ENCODE measurements at places on chromosomes 4 and X. TPM values are rescaled to one million over a fixed set of nuclear protein-coding genes. Genes with fewer than 3 reads are reported as not detected.

GRCh38 chr4:150006197-150006596 lies 72.0 kb upstream of the DCLK2 start:
- no peak for DNase-seq
- no peaks in the 10 kb centered on the region for H3K4me1 ChIP-seq
- H3K4me3 ChIP-seq, result no peak overlapping the region
- no peaks in the 10 kb centered on the region for H3K36me3 ChIP-seq
- H3K27ac ChIP-seq, result no peak overlapping the region

DNA sequence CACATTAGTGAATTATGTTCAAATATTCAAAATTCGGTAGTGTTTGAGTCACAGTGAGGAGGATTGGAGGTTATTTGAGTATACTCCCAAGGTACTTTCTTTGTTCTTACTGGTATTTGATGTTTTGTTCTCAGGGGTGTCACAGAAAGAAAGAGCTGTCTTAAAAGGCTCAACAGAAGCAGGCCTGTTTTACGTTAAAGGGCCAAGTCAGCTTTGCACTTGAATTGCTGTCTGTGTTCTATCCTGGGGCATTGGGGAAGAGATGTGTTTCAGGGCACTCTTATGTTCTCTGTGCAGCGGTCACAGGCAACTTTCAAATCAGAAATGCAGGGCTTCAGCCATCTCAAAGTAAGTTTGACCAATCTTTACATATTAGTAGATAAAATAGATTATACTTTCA lies 1113.1 kb upstream of the LCORL start:
- H3K36me3 ChIP-seq, result no peaks in the 10 kb centered on the region
- no peak overlapping the region for H3K4me3 ChIP-seq

GRCh38 chr4:10007436-10007740 lies 13.9 kb downstream of the SLC2A9 start:
- H3K4me1 ChIP-seq, result no peaks in the 10 kb centered on the region
- no peaks in the 10 kb centered on the region for H3K36me3 ChIP-seq
- DNase-seq, result no peak

DNA sequence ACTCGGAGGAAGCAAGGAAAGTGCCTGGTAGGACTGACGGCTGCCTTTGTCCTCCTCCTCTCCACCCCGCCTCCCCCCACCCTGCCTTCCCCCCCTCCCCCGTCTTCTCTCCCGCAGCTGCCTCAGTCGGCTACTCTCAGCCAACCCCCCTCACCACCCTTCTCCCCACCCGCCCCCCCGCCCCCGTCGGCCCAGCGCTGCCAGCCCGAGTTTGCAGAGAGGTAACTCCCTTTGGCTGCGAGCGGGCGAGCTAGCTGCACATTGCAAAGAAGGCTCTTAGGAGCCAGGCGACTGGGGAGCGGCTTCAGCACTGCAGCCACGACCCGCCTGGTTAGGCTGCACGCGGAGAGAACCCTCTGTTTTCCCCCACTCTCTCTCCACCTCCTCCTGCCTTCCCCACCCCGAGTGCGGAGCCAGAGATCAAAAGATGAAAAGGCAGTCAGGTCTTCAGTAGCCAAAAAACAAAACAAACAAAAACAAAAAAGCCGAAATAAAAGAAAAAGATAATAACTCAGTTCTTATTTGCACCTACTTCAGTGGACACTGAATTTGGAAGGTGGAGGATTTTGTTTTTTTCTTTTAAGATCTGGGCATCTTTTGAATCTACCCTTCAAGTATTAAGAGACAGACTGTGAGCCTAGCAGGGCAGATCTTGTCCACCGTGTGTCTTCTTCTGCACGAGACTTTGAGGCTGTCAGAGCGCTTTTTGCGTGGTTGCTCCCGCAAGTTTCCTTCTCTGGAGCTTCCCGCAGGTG lies 637 bp downstream of the AR start:
- H3K27ac ChIP-seq, result no peak overlapping the region
- DNase-seq, result peak; percentile 19
- peak overlapping the region; percentile 68 for H3K4me3 ChIP-seq
- no peaks in the 10 kb centered on the region for H3K36me3 ChIP-seq
- no peaks in the 10 kb centered on the region for H3K27me3 ChIP-seq
- H3K4me1 ChIP-seq, result no peaks in the 10 kb centered on the region

DNA sequence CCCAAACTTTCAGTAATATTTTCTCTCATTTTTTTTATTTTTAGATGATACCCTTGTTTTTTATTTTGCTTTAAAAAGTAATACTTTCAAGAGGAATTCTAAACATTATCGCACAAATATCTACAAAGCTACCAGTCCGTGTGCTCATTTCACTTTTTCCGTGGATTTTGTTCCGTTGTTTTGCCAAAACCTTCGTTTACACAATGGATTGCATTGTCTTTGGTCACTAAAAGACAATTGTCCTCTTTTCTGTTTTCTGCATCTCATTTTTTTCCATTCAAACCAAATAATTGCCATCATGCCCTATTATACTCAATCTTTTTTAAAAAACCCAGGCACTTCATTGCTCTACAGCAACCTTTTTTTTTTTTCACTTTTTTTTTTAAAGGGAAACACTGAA lies 214.9 kb downstream of the CXXC4 start:
- no peak for DNase-seq
- no peak overlapping the region for H3K27ac ChIP-seq
- H3K36me3 ChIP-seq, result no peaks in the 10 kb centered on the region
- H3K4me1 ChIP-seq, result no peaks in the 10 kb centered on the region
- H3K4me3 ChIP-seq, result no peak overlapping the region

HAND2 gene
- total RNA-seq, result under 0.01 TPM

CD40LG gene
- total RNA-seq, result not detected

EDA gene
- 0.26 TPM for total RNA-seq

All from fibroblast of lung (primary cell).